ENCODE measurements at places on chromosomes 4 and X.

- DNase-seq, result no peak
Observed at GRCh38 chr4:36323816-36324419, 42.5 kb downstream of the DTHD1 start.

DNA sequence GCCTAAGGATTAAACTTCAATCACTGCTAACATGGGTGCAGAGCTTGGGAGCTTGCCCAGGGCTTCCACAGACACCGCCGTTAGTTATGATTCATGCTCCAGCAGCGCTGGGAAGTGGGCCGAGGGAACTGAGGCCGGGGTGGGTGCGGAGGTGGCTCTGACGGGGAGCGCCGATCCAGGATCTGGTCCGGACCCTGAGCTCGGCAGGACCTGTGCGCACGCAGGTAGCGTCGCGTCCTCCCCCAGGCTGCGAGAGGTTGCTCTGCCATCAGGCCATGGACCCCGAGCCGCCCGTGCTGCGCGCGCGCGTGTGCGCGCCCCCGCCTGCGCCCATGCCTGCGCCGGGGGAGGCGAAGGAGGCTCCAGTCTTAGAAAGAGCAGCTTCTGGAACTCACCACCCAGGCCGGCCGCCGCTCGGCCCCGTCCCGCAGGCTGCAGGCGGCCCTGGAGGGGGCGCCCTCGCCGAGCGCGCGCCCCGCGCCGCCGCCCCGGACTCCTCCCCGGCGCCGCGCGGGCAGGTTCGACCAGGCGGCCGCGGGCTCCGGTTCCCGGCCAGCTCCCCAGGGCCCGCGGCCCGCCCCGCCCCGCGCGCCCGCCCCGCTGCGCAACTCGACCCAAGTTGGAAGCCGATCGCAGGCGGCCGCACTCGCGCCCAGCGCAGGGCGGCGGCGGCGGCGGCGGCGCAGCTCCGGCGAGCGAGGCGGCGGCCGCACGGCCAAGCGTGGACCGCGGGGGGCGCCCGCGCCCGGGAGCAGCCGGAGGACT, 732 bp upstream of the ADRA2C start:
- DNase-seq, result peak; percentile 66

- DNase-seq, result no peak
Observed at GRCh38 chrX:71846429-71846828, 64.2 kb upstream of the NHSL2 start.

GRCh38 chr4:617644-618641, 7.4 kb upstream of the PDE6B start:
- DNase-seq, result no peak

DNA sequence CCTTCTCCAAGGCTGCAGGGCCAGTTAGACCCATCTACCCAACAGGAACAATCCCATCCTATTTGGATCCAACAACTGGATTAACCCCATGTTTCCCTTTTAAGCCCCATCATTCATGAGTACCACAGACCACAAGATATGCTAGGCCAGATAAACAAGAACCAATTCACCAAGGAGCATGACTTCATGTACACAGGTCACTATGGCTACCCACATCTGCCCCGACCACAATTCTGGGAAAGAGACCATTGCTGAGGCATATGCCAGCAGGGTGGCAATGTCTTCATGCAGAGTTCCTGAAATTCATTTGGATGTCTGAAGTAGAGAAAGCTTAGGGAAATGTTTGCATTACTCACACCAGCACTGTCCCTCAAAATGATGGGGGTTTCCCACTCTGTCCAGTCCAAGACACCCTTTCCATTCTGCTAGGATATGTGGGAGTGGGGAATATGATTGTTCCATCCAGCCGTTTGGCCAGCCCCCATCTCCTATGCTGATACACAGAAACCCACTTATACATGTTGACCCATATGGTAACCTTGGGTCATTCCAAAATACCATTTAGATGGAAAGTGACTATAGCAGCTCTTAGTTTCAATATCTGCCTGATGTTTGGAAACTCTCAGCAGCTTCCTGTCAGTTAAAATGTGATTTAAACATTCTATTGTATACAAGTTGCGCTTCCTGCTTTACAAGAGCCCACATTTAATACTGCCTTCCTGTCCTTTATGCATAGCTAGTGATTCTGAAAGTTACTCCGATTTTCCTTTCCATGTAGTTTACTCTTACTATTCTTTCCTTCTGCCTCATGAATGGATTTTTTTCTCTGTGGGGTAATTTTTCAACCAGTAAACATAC, 129.0 kb downstream of the AMMECR1 start:
- no peak for DNase-seq

GRCh38 chr4:19850909-19851308, 400.8 kb upstream of the SLIT2 start:
- no peak for DNase-seq

DNA sequence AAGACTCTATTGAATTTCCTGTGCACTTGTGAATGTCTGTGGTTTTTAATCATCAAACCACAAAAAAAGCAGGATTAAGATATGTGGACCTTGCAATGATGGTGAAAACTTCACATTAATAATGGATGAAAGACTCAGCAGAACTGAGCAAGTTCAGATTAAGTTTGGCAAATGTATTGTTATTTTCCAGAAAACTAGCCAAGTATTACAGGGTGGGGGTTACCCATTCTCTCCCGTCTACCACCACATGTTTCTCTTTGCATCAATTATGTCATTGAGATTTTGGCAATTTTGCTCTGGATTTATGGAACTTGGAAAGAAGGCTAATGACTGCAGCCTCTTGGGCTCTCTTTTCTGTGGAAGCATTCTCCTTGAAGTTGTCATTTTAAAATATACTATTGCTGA, 577.1 kb downstream of the ANKRD50 start:
- no peak for DNase-seq

All from pancreas (tissue), 10 donors.